Osteocyte (in vitro differentiated cells): ENCODE measurements at places on chromosomes 4 and X. TPM values are rescaled to one million over a fixed set of nuclear protein-coding genes. Genes with fewer than 3 reads are reported as not detected.

DNA sequence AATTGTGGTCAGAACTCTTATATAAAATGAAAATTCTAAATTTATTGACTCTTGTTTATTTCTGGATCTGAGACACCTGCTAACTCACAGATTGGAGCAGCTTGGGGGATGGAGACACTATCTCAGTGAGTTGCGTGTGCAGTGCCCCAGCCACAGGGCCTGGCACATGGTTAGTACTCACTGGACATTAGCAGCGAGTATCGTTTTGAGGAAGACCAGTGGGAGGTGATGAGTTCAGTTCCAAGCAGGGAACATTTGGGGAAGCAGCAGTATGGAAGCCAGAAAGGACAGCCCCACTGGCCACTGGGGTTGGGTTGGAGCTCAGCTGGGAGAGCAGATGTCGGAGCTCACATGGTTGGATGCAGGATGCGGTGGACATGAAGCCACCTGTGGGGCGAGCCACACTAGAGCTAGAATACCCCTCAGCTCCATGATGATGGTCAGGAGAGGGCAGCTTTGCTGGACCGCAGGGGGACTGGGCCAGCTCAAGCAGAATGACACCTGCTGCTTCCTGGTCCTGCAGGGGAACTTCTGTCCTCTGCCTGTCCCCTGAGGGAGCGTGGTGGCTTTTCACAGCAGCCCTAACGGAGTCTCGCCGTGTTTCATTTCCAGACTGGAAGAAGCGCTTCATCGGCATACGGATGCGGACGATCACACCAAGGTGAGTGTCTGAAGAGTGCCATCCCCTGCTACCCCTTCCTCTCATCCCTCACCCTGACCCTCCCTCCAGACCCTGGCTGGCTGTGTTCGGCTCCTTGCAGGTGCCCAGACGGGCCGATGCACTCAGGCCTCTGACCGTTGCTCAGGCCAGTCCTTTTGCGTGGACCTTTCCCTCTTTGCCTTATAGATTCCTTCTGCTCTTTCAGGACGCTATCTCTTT, 32.5 kb downstream of the HTRA3 start:
- peaks cover 22% of the 10 kb centered on the region for H3K27me3 ChIP-seq
- H3K4me3 ChIP-seq: no peak overlapping the region
- peak overlapping the region; percentile 41 for H3K27ac ChIP-seq
- H3K4me1 ChIP-seq: peaks cover 19% of the 10 kb centered on the region
- H3K36me3 ChIP-seq: peaks cover 9% of the 10 kb centered on the region

GRCh38 chr4:105765690-105766407, 57.3 kb downstream of the GSTCD start:
- no peak for DNase-seq
- no peaks in the 10 kb centered on the region for H3K36me3 ChIP-seq
- peaks cover 10% of the 10 kb centered on the region for H3K4me1 ChIP-seq
- no peak overlapping the region for H3K4me3 ChIP-seq
- H3K27me3 ChIP-seq: no peaks in the 10 kb centered on the region
- H3K27ac ChIP-seq: peak overlapping the region; percentile 34

DNA sequence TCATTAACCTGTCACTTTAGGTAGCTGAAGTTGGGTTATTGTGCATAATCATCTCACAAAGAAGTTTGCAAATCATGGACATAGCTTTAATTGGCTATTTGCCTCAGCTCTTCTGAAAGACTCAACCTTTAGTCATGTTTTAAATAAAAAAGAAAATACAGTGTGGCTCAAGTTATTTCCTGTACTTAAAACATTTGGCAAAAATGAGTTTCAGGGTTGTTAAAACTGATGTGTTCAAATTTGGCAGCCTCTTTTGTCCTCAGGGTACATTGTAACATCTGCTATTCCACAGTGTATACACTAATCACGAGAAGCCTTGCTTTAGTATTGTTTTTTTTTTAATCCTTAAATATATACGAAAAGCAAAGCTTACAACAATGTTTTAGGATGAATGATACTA, 31.5 kb upstream of the HPGD start:
- H3K27ac ChIP-seq: no peak overlapping the region
- H3K27me3 ChIP-seq: peaks cover 5% of the 10 kb centered on the region
- no peaks in the 10 kb centered on the region for H3K36me3 ChIP-seq
- H3K4me1 ChIP-seq: peaks cover 12% of the 10 kb centered on the region
- no peak for DNase-seq

DNA sequence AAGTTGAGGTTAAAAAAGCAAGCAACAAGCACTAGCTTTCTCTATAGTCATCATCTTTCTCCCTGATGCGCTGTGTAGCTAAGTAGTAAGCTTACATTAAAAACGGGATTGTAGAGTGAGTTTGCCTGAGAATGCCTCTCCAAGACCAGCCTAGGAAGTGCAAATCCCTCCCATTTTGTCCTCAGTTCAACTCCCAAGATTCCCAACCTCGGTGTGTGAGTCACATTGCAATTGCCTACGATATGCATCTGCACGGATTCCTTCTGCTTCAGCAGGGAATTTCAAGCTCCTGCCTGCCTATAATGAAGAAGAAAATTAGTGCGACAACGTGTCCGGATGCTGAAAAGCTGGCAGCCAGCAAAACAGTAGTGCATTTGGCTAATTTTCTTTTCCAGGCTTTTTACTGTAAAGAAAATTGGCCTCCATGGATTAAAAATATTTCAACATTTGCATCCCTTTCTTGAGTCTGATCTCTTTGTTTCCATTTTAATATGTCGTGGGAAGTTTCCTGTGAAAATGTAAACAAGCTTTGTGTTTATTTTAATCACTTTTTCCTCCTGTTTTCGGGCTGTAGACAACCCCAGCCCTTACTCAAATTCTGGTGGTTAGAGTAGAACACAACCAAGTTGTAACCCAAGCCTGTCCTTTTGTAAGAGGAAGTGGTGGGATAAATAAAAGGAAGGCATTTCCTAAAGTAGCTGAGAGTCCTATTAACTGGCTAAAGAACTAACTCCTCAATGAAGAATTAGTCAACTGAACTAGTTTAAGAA, 58.4 kb upstream of the TET2 start:
- H3K27me3 ChIP-seq: no peaks in the 10 kb centered on the region
- H3K4me3 ChIP-seq: peak overlapping the region; percentile 23
- DNase-seq: no peak
- peak overlapping the region; percentile 72 for H3K27ac ChIP-seq

DNA sequence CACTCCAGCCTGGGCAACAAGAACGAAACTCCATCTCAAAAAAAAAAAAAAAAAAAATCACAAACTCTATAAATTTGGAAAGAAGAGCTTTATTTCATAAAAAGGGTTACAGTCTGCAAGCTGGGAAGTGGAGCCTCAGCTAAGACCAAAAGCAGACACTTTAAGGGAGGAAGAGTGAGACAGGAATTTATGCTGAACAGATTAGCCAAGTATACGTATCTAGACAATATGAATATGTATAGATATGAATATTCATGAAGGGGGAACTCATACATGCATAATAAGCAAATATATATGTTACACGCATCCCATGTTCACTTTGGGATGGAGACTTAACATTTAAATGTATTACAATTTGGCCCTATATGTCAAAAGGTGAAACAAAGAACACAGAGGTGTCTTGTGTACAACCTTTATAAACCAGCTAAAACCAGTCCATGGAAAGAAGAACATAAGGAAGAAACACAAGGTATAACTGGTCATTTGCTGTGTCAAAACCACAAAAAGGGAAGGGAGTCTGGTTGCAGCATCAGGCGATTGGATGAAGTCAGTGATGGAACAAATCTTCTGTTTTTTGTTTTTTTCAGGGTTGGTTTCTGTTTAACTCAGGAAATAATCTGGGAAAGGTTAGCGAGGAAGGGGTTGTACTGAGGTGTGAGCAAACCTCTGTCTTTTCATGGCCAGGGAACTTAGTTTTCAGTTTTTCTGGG, 130.0 kb upstream of the MAOA start:
- H3K4me1 ChIP-seq: no peaks in the 10 kb centered on the region
- no peaks in the 10 kb centered on the region for H3K36me3 ChIP-seq
- H3K27me3 ChIP-seq: no peaks in the 10 kb centered on the region
- DNase-seq: no peak

- H3K4me3 ChIP-seq: no peak overlapping the region
- no peaks in the 10 kb centered on the region for H3K36me3 ChIP-seq
- no peaks in the 10 kb centered on the region for H3K27me3 ChIP-seq
- DNase-seq: no peak
Observed at GRCh38 chrX:113947548-113947947, 636.3 kb upstream of the HTR2C start.

- H3K4me1 ChIP-seq: peaks cover 44% of the 10 kb centered on the region
- H3K36me3 ChIP-seq: peaks cover 12% of the 10 kb centered on the region
- H3K27me3 ChIP-seq: no peaks in the 10 kb centered on the region
Observed at GRCh38 chrX:24020306-24020876, 6.6 kb downstream of the KLHL15 start.

DNA sequence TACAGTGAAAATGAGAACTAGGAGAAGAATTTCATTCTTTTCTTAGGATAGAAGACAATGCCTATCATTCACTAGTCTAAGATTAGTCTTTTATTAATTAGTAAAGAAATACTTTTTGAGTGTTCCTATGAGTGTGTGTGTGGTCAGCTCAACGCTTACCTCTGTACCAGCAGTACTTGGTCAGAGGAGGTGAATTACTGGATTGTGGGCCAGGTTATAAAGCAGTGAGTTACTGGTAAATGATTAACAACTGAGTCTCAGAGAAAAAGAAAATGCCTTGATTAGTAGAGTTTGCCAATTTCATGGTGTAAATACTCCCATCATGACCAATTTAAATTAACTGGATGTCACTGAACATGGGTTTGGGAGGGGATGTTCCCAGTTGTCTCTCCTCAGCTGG, 444.6 kb downstream of the STIM2 start:
- H3K4me1 ChIP-seq: no peaks in the 10 kb centered on the region
- no peak overlapping the region for H3K4me3 ChIP-seq
- H3K36me3 ChIP-seq: no peaks in the 10 kb centered on the region
- DNase-seq: no peak
- H3K27ac ChIP-seq: no peak overlapping the region

DNA sequence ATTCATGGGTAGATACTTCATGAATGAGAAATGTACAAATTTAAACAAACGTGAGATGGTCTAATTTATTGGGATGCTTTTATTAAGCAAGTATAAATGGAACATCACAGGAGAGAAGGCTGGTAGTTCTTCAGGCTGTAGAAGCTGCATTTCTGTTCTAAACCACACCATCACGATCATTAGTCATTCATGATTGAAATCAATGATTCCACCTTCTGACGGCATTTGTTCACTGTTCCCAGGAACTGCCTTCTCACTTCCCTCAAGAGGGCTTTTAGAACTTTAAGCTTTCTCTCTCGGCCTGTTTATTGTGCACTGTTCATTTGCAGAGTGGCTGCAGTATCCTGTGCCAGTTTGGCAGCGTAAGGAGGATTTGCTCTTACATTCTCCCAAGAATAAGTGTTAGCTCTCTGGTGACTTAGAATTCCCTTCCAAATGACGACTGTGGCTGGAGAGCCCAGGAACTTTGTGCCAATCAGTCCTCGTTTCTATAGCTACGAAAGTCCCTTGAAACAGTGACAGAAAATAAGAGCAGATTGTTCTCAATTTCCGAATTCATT, 54.7 kb downstream of the MFAP3L start:
- no peak overlapping the region for H3K27ac ChIP-seq
- no peaks in the 10 kb centered on the region for H3K36me3 ChIP-seq
- no peak overlapping the region for H3K4me3 ChIP-seq
- H3K27me3 ChIP-seq: no peaks in the 10 kb centered on the region
- no peaks in the 10 kb centered on the region for H3K4me1 ChIP-seq

DNA sequence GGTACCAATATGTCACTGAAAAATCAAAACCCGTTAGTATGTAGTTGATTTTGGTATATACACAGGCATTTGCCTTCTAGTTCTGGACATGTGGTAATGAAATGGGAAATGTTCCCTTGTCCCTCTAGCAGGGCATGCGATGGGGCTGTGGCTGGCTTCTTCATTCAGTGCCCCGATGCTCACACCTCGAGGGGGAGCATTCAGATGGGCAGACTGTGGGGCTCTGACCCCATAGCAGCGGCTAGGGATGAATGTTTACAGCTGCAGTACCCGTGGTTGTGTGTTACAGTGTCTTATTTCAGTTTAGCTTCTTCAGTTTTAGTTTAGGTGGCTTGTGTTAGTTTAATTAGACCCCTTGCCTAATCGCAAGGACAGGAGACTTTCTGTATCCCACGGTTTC, 1741.0 kb upstream of the PCDH10 start:
- H3K4me3 ChIP-seq: no peak overlapping the region
- H3K27ac ChIP-seq: no peak overlapping the region

DNA sequence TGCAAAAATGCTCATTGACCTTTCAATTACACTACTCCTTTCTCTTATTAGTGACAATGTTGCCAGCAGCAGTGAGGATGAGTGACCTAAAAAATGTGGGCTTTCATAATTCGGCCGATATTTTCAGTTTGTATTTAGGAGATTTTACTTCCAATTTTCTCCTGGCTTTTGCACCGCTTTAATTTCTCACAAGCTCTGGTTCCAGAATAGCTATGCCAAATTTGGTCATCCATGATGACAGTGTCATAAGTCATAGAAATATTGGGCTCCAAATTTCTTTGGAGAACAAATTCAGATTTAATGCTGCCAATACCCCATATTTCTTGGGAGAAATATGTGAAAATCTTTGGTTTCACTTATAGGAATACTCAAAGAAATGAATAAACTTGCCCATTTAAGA, 187.7 kb upstream of the HCCS start:
- DNase-seq: no peak
- H3K27me3 ChIP-seq: no peaks in the 10 kb centered on the region
- H3K36me3 ChIP-seq: no peaks in the 10 kb centered on the region
- H3K4me3 ChIP-seq: no peak overlapping the region
- peaks cover 10% of the 10 kb centered on the region for H3K4me1 ChIP-seq
- H3K27ac ChIP-seq: no peak overlapping the region

- H3K4me3 ChIP-seq: no peak overlapping the region
- no peaks in the 10 kb centered on the region for H3K36me3 ChIP-seq
- no peak overlapping the region for H3K27ac ChIP-seq
- peaks cover 24% of the 10 kb centered on the region for H3K4me1 ChIP-seq
Observed at GRCh38 chr4:139785356-139785755, 119.7 kb downstream of the MGST2 start.

DNA sequence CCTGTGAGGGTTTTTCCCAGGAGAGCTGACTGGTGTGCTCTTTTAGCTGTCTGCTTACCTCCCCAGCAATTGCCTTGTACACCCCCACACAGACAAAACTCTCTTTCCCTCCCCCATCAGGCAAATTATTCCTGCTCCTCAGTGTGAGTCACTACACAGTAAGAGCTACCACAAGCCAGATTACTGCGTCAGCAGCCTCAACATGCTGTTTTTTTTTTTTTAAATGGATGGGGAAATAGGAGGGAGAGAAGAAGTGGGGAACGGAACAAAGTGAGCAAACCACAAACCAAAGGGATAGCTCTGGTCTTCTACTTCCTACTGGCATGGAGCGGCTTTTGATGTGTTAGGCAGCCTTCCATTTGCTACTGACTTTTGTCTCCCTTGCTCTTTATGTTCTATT, 107.5 kb upstream of the ACSL4 start:
- H3K36me3 ChIP-seq: no peaks in the 10 kb centered on the region
- H3K27me3 ChIP-seq: no peaks in the 10 kb centered on the region
- no peak overlapping the region for H3K4me3 ChIP-seq
- H3K27ac ChIP-seq: no peak overlapping the region

GRCh38 chr4:89352541-89352940, 44.9 kb upstream of the GPRIN3 start:
- no peaks in the 10 kb centered on the region for H3K4me1 ChIP-seq
- no peak overlapping the region for H3K27ac ChIP-seq
- DNase-seq: no peak
- H3K27me3 ChIP-seq: peaks cover 10% of the 10 kb centered on the region

LRP2BP gene
- 0.31 and 0.59 TPM in 2 replicates for total RNA-seq

CXorf58 gene
- not detected in 2 replicates for total RNA-seq

GIMD1 gene
- total RNA-seq: not detected in 2 replicates

ITIH6 gene
- total RNA-seq: not detected in 2 replicates

CAMK2D gene
- 84.3 and 86.6 TPM in 2 replicates for total RNA-seq

CHIC1 gene
- total RNA-seq: 8.8 and 9.0 TPM in 2 replicates

ASB5 gene
- total RNA-seq: 0.32 TPM in 1 of 2 replicates, not detected in the other

ZFP42 gene
- total RNA-seq: not detected in 2 replicates
